Right forelimb (tissue), 1 donor: ENCODE measurements at places on chromosomes 11 and 22.

DNA sequence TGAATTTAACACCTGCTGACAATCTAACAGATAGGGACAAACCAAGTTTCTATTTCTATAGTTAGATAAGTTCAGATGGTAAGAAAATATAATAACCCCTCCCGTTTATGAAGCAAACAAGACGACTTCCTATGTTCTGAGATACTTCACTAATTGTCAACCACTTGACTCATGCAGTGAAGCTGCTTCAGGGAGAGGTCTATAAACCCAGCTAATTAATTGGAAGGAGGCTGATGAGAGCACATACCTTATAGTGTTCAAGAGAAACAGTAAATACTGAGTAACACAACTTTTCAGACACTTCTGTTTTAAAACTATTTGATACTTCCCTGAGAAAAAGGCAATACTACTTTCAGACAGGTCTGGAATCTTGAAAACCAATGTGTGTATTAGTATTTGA is 229.4 kb upstream of the UBASH3B start:
- no peak for DNase-seq

- no peak for DNase-seq
Measured at GRCh38 chr22:36862251-36863242, 1.7 kb downstream of the NCF4 start.

DNA sequence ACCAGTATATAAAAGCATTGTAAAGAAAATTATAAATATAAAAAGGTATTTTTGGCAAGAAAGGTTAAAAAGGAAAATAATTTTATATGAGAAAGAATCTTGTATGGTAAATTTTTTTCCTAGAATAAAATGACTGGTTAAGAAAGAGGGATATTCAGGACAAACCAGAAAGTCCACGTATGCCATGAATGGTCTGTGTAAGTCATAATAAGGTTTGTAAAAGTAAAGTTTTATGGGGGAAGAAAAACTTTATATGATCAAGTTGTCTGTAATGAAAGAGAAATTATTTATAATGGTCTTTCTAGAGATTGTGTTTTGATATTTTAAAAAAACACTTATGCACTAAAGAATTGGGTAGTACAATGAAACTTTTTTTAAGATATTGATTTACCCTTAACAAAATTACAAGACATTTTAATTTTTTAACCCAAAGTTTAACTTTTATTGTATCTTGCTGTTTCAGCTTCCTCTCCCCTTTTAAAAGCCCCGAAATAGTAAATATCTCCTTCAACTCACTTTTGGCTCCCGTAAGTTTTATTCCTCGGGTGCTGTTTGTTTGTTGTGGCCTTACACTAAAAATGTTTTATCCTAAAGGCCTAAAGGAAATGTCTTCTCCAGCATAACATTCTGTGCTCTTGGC is 47.7 kb downstream of the AMOTL1 start:
- DNase-seq, result no peak

- no peak for DNase-seq
Measured at GRCh38 chr11:72981971-72982685, 160.0 kb downstream of the FCHSD2 start.

GRCh38 chr22:37409459-37410050 is 17.7 kb downstream of the ELFN2 start:
- no peak for DNase-seq

DNA sequence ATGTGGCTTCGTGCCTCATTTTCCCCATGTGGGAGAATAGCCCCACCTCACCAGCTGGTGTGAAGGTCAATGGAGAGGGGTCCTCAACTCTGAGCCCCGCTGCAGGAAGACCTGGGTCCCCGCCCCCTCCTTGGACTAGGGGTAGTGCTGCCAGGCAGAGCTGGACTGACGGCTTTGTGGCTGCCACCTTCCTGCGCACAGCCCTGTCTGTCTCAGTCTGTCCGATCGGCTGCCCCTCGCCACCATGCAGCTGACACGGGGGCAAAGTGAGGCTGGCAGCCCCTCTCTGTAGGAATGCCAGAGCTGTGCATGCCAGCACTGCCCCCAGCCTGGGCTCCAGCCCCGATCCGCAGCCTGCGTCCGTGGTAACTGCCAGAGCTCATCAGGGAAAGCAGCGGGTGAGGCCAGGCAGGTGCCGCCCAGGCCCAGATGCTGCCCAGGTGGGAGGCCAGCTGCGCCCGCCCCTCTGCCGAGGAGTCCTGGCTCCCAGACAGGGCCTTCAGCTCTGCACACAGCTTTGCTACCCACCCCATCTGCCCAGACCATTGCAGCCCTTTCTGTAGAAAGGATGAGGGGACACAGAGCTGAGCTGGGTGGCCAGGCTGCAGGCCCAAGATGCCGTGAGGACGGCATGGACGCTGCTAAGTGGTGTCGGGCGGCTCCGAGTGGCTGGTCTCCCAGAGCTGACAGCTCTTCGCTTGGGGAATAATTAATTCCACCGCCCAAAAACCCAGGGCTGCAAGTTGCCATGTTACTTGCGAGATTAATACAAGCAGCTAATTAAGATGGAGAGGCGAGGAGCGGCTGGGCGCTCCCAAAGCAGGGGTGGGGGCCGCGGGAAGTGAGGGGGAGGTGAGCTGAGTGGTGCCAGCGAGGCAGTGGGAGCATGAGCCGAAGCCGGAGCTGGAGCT is 19.5 kb upstream of the FLRT1 start:
- DNase-seq, result no peak

DNA sequence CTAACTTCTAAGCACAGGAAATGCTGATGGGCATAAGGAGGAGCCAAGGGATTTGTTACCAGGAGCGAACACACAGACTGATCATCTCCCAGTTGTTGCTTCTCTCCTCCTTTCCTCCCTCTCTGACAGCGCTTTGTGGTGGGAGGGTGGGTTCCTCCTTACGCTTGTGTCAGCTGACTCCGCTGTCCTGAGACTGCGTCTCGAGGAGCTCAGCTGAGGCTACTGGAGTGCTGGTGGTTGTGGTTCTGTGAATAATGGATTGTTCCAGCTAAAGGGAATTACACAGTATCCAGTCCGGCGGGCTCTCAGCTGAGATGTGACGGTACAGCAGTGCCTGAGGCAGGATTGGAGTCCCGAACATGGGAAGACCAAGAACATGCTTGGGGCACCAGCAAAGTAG is 113.4 kb downstream of the CTNND1 start:
- DNase-seq, result no peak

GRCh38 chr11:71386202-71386601 is 62.0 kb downstream of the DHCR7 start:
- no peak for DNase-seq

- DNase-seq, result no peak
Measured at GRCh38 chr11:62804310-62805075, 747 bp downstream of the NXF1 start.

DNA sequence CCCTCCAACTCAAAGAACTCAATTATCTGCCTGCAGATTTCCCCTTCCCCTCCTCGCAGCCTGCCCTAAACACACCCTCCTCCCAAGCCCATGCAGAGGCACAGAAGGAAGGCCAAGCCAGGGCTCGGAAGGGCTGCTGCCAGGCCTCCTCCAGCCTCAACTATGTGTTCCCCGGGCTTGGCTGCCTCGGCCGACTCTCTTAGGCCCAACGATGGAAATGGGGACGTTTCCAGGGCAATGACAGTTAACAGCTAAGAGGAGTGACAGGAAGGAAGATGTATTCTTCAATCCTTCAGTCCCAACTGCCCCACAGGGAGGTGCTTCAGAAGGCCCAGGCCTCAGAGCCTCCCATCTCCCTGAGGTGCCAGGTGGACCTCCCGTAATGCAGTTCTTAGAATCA is 104.0 kb upstream of the AKIP1 start:
- no peak for DNase-seq

GRCh38 chr11:68189082-68189481 is 24.0 kb downstream of the KMT5B start:
- DNase-seq, result no peak

- DNase-seq, result no peak
Measured at GRCh38 chr22:46843821-46844255, 81.4 kb downstream of the TBC1D22A start.

DNA sequence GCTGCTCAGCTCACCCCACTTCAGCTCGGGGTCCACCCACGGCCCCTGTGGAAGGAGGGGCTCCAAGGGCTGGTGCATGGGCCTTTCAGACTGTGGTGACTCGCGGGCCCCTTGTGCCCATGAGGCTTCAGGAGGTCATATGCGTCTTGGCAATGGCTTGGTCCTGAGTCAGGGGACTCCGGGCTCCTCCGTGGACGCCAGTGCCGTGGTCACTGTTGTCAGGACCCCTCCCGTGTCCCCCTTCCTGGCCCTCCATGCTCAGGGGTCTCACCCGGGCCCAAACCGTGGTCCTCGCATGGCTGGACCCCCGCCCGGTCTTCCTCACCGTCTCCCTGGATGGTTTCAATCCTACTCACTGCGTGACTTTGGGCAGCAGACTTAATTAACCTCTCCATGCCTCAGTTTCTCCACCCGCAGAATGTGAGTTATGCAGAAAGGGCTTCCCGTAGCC is 436.4 kb downstream of the TBC1D22A start:
- no peak for DNase-seq

DNA sequence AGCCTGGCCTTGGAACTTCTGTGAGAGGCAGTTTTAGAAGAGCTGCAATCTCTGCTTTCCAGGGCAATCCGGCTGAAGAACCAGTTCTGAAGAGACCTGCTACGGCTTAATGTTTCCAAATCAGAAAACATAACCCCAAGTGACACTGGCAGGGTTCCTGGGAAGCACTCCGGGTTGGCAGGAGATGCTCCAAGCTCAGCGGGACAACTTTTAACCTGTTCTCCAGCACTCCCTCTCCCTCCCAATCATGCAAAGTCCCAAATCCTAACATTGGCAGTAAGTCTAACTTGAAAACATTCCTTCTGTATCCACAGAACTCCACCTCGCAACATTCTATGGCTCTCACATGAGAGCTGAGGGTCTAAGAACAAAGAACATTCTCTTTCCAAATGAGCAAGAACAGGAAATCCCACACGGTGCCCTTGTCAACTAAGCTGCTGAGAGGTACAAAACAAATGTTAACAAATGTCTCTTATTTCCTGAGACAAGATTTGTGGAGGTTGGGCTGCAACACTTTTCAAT is 48.5 kb upstream of the MN1 start:
- DNase-seq, result peak; percentile 56

DNA sequence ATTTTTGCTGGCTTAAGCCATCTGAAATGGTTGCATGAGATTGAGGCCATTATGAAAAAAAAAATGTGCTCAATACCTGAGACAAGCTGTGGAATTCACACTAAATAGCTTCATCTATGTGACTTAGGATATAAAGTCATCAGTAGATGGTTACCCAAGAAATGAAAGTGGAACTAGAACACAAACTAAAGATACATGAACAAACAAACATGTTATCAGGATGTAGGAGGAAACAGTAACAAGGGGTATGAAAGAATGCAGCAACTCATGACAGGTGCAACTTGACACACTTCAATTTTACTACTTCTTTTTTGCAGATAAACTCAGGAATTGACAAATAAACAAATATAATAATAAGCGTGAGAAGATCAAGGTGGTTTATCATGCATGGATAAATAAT is 155.0 kb downstream of the WT1 start:
- DNase-seq, result no peak

GRCh38 chr11:73130181-73130580 is 11.9 kb downstream of the FCHSD2 start:
- no peak for DNase-seq

- DNase-seq, result no peak
Measured at GRCh38 chr22:17201285-17201945, 17.8 kb downstream of the ADA2 start.

DNA sequence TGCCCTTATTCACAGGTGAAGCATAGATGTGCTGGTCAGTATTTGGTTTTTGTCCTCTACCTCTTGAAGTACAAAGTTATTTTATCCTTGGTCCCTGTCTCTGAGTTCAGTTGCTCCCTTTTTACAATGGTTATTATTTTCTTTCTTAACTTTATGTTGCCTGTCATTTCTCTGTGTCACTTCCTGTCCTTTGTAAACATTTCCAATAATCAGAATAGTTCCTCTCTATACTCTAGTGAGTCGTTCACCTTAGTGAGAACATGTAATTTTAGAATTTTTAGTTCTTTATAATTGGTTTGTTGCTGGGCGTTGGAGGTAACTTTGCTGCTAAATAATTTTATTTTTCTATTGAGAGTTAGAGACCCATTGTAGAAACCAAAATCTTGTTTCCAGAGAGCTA is 16.0 kb downstream of the CSTPP1 start:
- no peak for DNase-seq

GRCh38 chr11:26187639-26188038 is 144.3 kb upstream of the ANO3 start:
- no peak for DNase-seq
